ENCODE measurements at places on chromosomes 1 and 21.
A peak's percentile ranks its signal among the peaks of the same experiment; 100 is the strongest.

GRCh38 chr21:36663033-36663855 is 35.7 kb upstream of the SIM2 start:
- no peak for DNase-seq

DNA sequence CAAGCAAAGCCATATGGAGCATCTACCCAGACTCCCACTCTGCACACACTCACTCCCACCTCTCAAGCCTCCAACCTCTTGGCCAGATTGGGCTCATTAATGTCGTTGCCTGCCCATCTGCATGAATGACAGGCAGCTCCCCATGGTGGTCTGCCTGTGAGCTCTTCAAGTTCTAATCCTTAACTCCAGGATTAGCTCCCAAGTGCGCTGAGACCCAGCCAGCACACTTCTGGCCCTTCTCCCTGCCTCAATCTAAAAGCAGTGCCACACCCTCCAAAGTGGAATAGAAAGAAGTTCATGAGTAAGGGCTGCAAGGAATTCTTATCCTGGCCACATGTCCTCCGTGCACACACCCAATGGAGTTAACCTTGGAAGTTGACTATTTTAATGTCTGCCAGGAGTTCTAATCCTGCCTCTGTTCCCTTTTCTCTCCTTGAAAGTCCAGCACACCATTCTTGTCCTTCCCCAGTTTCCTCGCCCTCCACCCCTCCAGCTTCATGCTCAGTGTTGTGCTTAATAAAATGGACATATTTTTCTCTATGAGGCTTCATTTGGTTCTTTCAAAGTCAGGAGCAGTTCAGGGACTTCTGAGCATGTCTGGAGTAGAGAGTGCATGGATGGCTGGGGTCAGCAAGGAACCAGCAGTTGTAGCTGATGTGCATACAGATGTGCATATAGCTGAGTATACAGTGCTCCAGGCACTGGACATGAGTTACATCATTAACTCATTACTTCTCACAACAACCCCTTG is 30.1 kb downstream of the CAMK1G start:
- no peak for DNase-seq

DNA sequence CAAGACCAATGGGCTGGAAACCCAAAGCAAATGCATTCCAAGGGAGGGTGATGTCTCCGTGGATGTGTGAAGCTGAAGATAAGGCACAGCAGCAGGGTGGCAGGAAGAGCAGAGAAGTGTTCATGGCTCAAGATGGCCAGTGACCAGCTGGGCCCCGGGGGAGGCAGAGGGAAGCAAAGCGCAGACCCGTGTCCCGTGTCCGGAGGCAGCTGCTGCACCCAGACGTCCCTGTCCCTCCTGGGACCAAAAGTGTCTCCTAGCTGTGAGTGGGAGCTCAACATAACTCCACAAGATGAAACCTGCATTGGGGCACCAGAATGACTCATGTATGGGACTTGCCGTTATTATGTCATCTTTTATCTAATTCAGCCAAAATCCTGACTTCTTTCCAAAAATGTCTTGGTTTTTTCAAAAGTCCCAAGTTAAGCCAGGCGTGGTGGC is 118.2 kb downstream of the RIPK4 start:
- no peak for DNase-seq

- DNase-seq = no peak
These were observed 32.3 kb downstream of the TMEM63A start for GRCh38 chr1:225849925-225850324.

GRCh38 chr1:7136166-7136953 is 351.1 kb downstream of the CAMTA1 start:
- no peak for DNase-seq

GRCh38 chr1:92923664-92924063 is 37.6 kb downstream of the DIPK1A start:
- DNase-seq = no peak

DNA sequence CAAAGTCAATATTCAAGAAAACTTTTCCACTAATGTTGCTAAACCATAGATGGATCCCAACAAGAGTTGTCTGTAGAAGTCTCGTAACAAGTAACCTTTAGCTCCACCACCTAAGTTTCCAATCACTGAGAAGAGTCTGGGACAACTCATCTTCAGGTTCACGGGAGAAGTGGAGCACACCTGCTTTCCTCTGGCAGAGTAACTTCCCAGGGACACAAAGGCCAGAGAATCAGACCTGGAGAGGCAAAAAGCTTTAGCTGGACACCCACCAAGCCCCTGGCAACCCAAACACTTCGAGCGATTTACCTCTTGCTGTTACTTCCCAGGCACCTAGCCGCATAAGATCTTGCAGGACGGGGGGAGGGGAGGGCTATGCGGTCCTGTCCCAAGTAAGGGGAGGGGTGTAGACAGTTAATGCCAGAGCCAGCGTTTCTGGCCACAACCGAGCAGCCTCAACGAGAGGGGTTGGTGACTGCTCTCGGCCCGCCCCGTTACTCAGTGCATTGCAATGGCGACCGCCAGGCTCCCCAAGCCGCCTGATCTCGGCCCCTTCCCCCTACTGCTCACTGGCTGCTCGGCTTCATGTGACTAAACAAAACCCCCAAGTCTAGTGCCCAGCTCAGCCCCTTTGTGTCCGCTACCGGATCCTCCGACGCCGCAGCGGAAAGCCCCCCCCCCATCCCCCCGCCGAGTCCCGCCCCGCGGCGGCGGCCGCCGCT is 709 bp downstream of the ZNF644 start:
- peak; percentile 76 for DNase-seq

GRCh38 chr1:113701429-113701828 is 57.9 kb downstream of the PHTF1 start:
- DNase-seq = no peak

DNA sequence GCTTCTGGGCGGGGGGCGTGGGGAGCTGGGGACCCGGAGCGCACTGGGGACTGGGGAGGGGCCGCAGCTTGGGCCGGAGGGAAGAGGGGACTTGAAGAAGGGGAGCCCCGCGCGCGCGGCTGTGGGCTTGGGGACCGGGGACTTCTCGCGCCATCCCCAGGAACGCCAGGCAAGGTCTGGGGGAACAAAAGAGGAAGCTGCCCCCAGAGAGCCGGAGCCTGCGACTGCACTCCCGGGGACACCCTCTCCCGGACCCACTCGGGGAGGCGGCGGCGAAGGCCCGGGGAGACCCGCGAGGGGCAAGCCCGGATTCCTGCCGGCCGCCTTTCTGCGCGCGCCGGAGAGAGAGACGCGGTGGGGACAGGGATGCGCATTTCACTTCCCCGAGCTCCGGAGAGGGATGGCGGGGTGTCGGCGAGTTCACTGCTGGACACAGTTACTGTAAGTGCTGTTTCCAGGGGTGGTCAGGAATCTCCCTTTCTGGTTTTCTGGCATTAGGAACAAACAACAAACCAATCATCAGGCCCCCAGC is 732 bp downstream of the ABCG1 start:
- DNase-seq = no peak

DNA sequence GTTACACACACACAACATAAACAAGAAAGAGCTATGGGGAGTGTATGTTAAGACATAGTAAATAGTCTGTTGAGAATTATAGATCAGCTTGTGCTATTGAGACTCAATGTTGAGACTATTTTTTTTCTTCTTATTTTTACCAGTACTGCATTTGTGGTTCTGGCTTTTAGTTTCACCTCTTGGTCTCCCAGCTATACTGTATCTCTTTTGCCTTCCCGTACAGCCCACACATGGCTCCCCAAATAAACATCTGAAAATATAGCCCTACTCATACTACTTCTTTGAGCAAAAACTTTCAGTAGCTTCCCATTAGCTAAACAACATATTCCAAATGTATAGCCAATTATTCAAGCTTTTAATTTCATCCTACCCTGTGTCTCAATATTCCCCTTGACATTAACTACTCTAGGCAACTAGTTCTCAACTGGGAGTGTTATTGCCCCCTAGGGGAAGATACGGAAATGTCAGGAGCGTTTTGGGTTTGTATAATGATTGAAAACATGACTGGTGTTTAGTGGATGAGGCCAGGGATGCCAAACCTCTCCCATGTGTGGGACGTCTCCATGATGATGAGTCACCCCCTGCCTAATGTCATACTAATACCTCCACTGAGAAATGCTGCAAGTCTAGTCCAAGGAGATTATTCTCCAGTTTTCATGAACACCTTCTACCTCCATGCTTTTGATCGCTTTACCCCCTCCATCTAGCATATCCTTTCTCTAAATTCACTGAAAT is 6.8 kb downstream of the RPE65 start:
- peak; percentile 58 for DNase-seq

DNA sequence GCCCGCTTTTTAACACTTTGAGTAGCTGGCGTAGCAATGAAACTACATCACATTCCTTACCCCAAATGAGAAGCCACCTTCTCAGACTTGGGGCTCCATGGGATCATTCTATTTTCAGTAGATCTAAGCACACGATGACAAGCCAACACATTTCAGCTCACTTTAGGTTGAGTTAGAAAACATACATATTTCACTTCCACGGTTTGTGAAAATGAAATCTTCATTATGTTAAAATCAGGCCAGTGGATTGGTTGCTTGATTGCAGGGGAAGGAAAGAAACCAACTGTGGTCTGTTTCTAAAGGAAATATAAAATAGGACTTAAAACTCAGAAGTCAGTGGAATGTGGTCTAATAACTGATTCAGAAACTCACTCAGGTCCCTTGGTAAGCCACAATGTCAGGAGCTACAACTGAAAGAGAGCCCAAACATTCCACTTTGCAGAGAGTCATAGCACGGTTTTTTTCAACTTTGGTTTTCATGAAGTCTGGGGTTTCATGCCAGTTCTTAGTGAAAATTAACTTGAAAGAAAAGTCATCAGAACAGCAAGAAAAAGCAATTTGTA is 82.3 kb upstream of the TIAM1 start:
- DNase-seq = no peak
